GM12878 (cell line): ENCODE measurements at places on chromosomes 3 and 15.

DNA sequence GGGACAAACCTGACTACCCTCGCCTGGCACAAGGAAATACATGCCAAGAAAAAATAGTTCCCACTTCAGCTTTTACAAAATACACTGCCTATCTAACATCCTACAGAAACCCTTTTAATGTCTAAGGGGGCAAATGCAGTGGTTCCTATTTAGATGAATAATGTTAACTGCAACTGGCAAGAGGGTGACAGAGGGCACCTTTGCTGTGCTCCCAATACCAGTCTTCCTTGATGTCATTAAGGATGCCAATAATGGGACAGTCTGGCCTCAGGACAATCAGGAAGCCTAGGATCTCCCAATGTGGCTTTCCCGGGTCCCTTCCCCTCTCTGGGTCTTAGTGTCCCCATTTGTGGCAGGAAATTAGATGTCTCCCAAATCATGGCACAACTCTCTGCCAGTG lies 13.9 kb downstream of the CSRNP1 start:
- H3K36me3 ChIP-seq, result peaks cover 15% of the 10 kb centered on the region
- no peak overlapping the region for H3K4me3 ChIP-seq
- DNase-seq, result no peak
- no peaks in the 10 kb centered on the region for H3K27me3 ChIP-seq
- no peaks in the 10 kb centered on the region; the same call in 1 of the 2 replicates for H3K4me1 ChIP-seq

GRCh38 chr3:112738366-112738765 lies 97.4 kb upstream of the CCDC80 start:
- H3K27ac ChIP-seq, result no peak overlapping the region
- H3K4me1 ChIP-seq, result no peaks in the 10 kb centered on the region
- no peaks in the 10 kb centered on the region for H3K27me3 ChIP-seq
- no peak overlapping the region for H3K4me3 ChIP-seq

DNA sequence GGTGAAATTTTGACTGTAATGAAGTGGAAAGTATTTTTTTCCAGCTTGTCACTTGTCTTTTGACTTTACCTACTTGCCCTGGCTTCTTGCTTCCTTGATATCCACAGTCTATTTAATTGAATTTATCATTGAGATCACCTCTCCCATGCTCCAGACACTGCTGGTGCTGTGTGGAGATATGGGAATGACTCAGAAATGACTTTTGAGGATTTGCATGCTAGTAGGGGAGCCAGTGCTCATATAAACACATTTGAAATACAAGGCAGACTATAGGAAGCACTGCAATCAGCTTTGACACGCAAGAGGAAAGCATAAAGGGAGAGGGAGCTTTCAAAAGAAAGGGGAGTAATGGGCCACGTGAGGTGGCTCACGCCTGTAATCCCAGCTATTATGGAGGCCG lies 7.3 kb upstream of the TRPM1 start:
- DNase-seq, result no peak
- no peak overlapping the region for H3K4me3 ChIP-seq
- no peaks in the 10 kb centered on the region for H3K4me1 ChIP-seq
- no peaks in the 10 kb centered on the region for H3K36me3 ChIP-seq
- H3K27me3 ChIP-seq, result no peaks in the 10 kb centered on the region

DNA sequence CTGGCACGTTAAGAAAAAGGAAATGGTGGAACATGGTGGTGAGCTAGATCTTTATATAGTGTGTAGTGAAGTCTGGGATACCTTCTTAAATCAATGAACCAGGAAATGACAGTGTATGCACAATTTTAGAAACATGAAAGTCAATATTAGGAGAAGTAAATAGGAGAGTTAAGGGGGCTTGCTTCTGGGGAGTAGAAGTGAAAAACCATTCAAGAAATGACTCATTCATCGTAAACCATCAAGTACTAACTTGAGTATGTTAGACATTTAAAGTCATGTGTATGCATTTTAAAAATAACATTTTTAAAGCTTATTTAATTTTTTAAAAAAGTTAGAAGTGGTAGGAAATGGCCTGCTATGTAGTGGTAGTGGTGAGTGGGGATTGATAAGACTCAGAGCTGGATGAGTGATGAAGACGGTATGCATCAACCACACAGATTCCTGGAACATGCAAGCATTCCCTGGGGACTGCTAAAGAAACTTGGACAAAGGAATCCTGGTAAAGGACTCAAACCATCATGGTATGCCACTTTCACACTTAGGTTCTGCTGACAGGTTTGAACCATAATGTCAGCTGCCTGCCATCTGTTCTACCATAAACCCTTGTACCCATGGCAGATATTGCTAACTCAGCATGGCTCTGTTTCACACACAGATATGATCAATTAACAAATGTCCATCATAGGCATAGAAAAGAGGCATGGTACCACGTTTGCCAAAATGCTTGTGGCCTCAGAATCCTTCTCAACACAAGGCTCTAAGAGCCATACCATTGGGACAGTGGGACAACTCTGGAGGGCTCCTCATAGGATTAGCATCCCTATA lies 28.9 kb upstream of the MITF start:
- no peaks in the 10 kb centered on the region for H3K4me1 ChIP-seq
- no peaks in the 10 kb centered on the region for H3K36me3 ChIP-seq
- no peak overlapping the region for H3K27ac ChIP-seq

- no peak overlapping the region for H3K4me3 ChIP-seq
- no peaks in the 10 kb centered on the region for H3K36me3 ChIP-seq
- H3K27me3 ChIP-seq, result no peaks in the 10 kb centered on the region
- H3K4me1 ChIP-seq, result no peaks in the 10 kb centered on the region
- no peak for DNase-seq
Observed at GRCh38 chr15:54091651-54092050, 113.4 kb downstream of the UNC13C start.

GRCh38 chr3:16151109-16151508 lies 23.4 kb upstream of the GALNT15 start:
- DNase-seq, result no peak
- no peaks in the 10 kb centered on the region for H3K36me3 ChIP-seq
- H3K27me3 ChIP-seq, result no peaks in the 10 kb centered on the region
- H3K4me1 ChIP-seq, result peaks cover 11% of the 10 kb centered on the region; the same call in 1 of the 2 replicates
- no peak overlapping the region for H3K4me3 ChIP-seq

DNA sequence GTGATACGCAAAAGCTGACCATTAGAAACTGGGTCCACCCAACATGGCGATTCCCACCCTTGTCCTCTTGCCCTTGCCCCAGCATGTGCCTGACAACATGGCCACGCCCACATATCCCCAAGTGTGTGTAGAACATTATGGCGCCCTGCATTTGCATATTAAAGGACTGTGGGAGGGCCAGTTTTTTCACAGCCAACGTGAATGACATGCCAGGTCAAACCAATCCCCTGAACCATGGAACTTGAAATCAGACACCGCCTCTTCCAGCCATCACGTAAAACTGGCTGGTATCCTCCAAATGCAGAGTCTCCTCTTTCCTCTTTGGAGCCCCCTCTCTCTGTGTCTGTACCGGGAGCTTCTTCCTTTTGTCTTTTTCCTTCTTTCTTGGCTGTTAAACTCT lies 156.7 kb upstream of the EPHA6 start:
- DNase-seq, result no peak
- no peaks in the 10 kb centered on the region for H3K36me3 ChIP-seq
- H3K4me1 ChIP-seq, result no peaks in the 10 kb centered on the region

DNA sequence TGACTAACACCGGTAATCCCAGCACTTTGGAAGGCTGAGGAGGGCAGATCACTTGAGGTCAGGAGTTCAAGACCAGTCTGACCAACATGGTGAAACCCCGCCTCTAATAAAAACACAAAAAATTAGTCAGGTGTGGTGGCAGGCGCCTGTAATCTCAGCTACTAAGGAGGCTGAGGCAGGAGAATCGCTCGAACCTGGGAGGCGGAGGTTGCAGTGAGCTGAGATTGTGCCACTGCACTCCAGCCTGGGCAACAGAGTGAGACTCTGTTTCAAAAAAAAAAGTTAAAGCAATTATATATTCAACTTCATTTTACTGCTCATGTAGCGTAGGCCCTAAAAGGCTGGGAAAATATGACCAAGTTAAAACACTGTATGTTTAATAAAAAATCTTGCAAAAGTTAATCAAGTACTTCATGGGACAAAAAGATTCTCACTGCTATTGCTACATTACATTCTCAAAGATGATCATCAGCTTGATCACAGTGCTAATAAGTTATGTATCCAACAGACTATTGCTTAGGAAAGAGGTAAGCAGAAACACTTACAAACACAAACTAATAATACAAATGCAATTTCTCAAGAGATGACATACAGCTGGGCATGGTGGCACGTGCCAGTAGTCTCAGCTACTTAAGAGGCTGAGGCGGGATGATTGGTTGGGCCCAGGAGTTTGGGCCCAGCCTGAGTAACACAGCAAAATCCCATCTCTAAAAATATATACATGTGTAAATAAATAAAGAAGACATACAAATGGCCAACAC lies 2.7 kb downstream of the COPS2 start:
- H3K27me3 ChIP-seq, result no peaks in the 10 kb centered on the region
- no peaks in the 10 kb centered on the region for H3K36me3 ChIP-seq
- DNase-seq, result no peak
- H3K27ac ChIP-seq, result no peak overlapping the region

GRCh38 chr3:113212844-113213375 lies 1.6 kb downstream of the BOC start:
- no peak overlapping the region for H3K27ac ChIP-seq
- no peaks in the 10 kb centered on the region for H3K4me1 ChIP-seq
- no peak overlapping the region for H3K4me3 ChIP-seq
- DNase-seq, result no peak
- peaks cover 26% of the 10 kb centered on the region for H3K27me3 ChIP-seq

DNA sequence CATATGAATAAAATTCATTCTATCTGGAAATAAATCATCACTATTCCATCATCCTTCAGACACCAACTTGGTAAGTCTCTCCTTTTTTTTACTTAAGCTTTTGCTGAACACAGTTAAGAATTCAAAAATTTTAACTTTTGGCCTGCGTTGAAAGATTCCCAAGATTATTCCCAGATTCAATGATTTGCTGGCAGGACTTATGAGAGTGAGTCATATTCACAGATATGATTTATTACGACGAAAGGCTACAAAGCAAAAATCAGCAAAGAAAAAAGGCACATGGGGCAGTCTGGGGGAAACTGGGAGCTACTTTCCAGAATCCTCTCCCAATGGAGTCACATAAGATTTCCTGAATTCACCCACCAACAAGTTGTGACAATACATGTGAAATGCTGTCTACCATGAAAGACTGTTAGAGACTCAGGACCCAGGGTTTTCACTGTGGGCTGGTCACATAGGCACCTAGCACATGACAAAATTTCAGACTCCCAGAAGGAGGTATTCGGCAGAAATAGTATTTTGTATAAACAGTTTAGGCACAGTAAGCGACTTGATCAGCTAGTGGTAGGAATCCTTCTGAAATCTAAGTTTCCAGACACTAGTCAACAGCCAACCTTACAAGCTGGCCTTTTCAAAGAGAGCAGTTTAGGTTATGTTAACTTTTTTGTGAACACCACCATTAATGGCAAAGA lies 82.1 kb downstream of the DLG1 start:
- no peaks in the 10 kb centered on the region for H3K4me1 ChIP-seq
- no peaks in the 10 kb centered on the region for H3K27me3 ChIP-seq
- H3K36me3 ChIP-seq, result no peaks in the 10 kb centered on the region
- no peak overlapping the region for H3K4me3 ChIP-seq
- no peak overlapping the region for H3K27ac ChIP-seq

GRCh38 chr15:41945731-41946130 lies 26.6 kb downstream of the EHD4 start:
- H3K27me3 ChIP-seq, result no peaks in the 10 kb centered on the region
- no peak for DNase-seq
- no peak overlapping the region for H3K4me3 ChIP-seq
- peaks cover 38% of the 10 kb centered on the region for H3K36me3 ChIP-seq

DNA sequence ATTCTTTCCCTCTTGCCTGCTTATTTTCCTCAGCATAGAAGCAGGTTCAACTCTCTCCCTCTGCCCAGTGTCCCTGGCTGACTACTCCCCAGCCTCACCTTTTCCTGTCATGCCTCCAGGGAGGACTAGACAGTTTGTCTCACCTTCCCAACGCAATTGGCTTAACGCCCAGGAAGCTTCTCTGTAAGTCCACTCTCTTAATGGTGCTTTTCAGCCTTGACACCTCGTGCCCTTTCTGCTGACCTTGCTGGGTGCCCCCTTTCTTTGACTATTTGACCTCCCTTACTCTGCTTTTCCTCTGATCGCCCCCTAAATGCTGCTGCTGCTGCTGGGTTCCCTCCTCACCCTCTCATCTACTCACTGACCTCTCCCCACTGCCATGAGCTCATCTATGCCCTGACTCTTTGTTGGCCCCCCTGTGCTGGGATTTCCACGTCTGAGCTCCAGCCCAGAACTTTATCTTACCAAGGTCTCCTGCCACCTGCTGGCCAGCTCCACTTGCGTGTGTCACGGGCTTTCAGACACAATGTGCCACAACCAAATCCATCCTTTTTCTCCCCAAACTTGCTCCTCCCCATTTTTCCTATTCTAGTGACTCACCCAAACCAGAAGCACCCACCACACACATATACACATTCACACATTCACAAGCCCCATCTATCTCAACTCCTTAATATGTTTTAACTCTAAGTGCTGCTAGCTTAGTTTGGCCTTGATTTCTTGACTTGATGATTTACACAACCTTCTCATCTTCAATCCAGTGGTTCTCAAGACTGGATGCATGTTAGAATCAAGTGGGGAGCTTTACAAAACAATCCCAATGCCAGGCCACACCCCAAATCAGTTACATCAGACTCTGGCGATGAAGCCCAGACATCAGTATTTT lies 16.6 kb downstream of the EPB42 start:
- H3K4me3 ChIP-seq, result no peak overlapping the region
- H3K27ac ChIP-seq, result no peak overlapping the region
- H3K27me3 ChIP-seq, result no peaks in the 10 kb centered on the region; the same call in none of the 2 replicates
- H3K4me1 ChIP-seq, result no peaks in the 10 kb centered on the region

DNA sequence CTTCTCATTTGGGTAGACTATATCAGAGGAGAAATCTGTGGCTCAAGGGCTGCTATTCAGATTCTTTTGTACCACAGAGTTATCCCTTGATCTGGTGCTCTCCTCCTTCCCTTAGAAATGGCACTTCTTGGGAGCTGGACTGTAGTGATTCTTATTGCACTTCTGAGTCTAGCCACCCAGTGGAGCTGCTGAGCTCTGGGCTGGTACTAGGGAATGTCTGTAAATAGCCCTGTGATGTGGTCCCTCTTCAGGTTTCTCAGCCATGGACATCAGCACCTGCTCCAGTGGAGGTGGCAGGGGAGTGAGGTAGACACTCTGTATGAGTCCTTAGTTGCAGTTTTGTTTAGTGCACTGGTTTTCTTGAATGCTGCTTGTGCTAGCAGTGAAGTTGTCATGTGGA lies 1292.6 kb downstream of the SI start:
- DNase-seq, result no peak
- no peaks in the 10 kb centered on the region for H3K4me1 ChIP-seq
- no peaks in the 10 kb centered on the region for H3K36me3 ChIP-seq
- no peak overlapping the region for H3K4me3 ChIP-seq

GRCh38 chr3:69126216-69126615 lies 3.8 kb upstream of the LMOD3 start:
- H3K27me3 ChIP-seq, result peaks cover 1% of the 10 kb centered on the region; the same call in 1 of the 2 replicates
- no peaks in the 10 kb centered on the region for H3K36me3 ChIP-seq
- H3K4me3 ChIP-seq, result no peak overlapping the region
- no peak for DNase-seq

- H3K27ac ChIP-seq, result no peak overlapping the region
- H3K36me3 ChIP-seq, result no peaks in the 10 kb centered on the region
- no peak overlapping the region for H3K4me3 ChIP-seq
- H3K27me3 ChIP-seq, result peaks cover 39% of the 10 kb centered on the region; the same call in 1 of the 2 replicates
- peaks cover 3% of the 10 kb centered on the region; the same call in 1 of the 2 replicates for H3K4me1 ChIP-seq
Observed at GRCh38 chr15:52789008-52789600, 1.0 kb downstream of the ONECUT1 start.

GRCh38 chr3:14369675-14370669 lies 32.4 kb upstream of the SLC6A6 start:
- no peak overlapping the region for H3K4me3 ChIP-seq
- no peak for DNase-seq
- H3K27me3 ChIP-seq, result no peaks in the 10 kb centered on the region
- no peaks in the 10 kb centered on the region; the same call in 1 of the 2 replicates for H3K4me1 ChIP-seq
